Fibroblast of skin of scalp (primary cell): ENCODE measurements at places on chromosomes 11 and 22.
A peak's percentile ranks its signal among the peaks of the same experiment; 100 is the strongest.

DNA sequence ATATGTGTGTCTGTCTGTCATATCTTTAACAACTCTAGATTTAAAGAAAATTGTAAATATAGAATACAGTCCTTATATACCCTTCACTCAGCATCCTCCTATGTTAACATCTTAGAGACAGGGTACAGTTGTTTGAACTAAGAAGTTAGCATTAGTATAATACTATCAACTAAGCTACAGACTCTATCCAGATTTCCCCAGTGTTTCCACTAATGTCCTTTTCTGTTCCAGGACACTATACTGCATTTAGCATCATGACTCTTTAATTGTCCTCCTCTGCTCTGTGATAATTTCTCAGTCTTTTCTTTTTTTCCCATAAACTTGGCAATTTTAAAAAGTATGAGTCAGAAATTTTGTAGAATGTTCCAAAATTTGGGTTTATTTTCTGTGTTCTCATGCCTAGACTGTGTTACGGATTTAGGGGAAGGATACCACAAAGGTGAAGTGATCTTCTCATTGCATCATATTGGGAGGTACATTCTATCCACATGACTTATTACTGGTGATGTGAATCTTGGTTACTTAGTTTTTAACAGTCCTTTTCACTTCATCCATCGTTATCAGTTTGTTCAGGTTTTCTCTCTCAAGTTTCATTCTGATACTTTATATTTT lies 168.4 kb downstream of the SBF2 start:
- no peak for DNase-seq

GRCh38 chr11:107733518-107733917 lies 21.7 kb upstream of the SLN start:
- DNase-seq, result peak; percentile 59

DNA sequence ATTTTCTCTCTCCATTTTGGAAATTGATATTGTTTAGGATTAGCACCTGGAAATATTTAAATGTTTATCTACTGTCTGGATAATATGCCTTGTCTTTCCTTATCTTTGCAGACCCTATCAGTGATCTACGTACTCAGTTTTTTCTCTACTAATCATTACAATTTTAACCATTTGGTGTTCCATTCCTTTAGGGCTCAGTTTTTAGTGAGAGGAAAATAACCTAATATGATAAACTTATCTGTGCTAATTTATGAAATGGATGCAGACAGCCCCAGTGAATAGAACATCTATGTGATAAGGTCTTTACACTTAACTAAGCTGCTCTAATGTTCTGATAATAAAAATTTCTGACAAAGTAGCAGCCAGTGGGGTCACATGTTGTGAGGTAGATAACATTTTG lies 68.5 kb downstream of the SVIP start:
- DNase-seq, result no peak

GRCh38 chr11:70319396-70320076 lies 49.0 kb downstream of the PPFIA1 start:
- no peak for DNase-seq

GRCh38 chr11:57407010-57407920 lies 16.8 kb upstream of the PRG2 start:
- DNase-seq, result no peak

GRCh38 chr11:34986883-34987520 lies 70.6 kb downstream of the PDHX start:
- DNase-seq, result no peak

GRCh38 chr11:69551963-69552362 lies 70.5 kb downstream of the LINC01488 start:
- no peak for DNase-seq

DNA sequence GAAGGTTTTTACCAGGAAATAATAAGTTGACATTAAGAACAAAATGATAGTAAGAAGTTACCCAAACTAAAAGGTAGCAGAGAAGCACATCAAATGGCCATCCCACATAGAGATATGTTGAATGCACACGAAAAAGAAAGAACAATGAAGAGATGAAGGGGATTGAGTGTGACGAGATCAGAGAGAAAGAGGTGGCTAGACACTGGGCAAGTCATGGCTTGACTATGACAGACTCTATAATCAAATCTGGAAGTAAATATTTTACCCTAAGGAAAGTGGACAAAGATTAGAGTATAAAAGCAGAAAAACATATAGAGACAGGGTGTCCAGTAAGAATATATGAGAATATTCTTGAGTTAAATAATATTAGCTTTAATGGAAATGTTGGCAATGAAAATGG lies 31.4 kb downstream of the CASP12 start:
- no peak for DNase-seq

DNA sequence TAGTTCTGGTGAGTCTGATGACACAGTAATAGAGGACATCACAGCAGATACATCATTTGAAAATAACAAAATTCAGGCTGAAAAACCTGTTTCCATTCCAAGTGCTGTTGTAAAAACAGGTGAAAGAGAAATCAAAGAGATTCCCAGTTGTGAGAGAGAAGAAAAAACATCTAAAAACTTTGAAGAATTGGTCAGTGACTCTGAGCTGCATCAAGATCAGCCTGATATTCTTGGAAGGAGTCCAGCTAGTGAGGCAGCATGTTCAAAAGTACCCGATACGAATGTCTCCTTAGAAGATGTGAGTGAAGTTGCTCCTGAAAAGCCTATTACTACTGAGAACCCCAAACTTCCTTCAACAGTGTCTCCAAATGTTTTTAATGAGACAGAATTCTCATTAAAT lies 38.7 kb downstream of the RTN3 start:
- peak; percentile 31 for DNase-seq

- DNase-seq, result no peak
These were observed 1329.0 kb downstream of the LRRC4C start for GRCh38 chr11:40130427-40130826.

- DNase-seq, result no peak
These were observed 60.2 kb upstream of the VPREB1 start for GRCh38 chr22:22184277-22184807.

- DNase-seq, result no peak
These were observed 16.7 kb downstream of the ABTB2 start for GRCh38 chr11:34341096-34341495.

- DNase-seq, result no peak
These were observed 11.7 kb upstream of the IL2RB start for GRCh38 chr22:37161443-37161842.

GRCh38 chr11:96014217-96014616 lies 90.3 kb upstream of the MTMR2 start:
- DNase-seq, result peak; percentile 55

- DNase-seq, result no peak
These were observed 10.0 kb downstream of the CARD10 start for GRCh38 chr22:37509059-37509860.

GRCh38 chr11:64881476-64881875 lies 3.1 kb upstream of the EHD1 start:
- DNase-seq, result no peak

DNA sequence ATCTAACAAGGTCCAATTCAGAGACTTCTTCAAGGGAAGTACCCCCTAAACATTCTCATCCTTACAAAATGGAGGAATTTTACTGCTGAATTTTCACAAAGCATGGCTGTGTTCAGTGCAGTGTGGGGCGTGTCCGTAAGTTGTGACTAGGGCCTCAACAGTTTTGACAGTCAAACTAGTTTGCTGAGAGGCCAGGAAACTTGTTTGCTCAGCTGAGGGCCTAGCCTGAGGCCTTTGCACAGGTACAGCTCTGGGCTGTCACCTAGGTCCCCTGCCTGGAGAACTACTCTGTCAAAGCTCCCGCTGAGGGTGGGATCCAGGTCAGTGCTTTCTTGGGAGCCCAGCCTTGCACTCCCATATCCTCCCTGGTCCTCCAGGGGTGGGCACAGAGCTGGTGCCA lies 27.9 kb downstream of the TCP11L1 start:
- DNase-seq, result no peak

- DNase-seq, result no peak
These were observed 55.4 kb upstream of the B3GNT6 start for GRCh38 chr11:76978818-76979217.

GRCh38 chr11:130606781-130607511 lies 158.5 kb downstream of the ADAMTS15 start:
- DNase-seq, result peak; percentile 79

DNA sequence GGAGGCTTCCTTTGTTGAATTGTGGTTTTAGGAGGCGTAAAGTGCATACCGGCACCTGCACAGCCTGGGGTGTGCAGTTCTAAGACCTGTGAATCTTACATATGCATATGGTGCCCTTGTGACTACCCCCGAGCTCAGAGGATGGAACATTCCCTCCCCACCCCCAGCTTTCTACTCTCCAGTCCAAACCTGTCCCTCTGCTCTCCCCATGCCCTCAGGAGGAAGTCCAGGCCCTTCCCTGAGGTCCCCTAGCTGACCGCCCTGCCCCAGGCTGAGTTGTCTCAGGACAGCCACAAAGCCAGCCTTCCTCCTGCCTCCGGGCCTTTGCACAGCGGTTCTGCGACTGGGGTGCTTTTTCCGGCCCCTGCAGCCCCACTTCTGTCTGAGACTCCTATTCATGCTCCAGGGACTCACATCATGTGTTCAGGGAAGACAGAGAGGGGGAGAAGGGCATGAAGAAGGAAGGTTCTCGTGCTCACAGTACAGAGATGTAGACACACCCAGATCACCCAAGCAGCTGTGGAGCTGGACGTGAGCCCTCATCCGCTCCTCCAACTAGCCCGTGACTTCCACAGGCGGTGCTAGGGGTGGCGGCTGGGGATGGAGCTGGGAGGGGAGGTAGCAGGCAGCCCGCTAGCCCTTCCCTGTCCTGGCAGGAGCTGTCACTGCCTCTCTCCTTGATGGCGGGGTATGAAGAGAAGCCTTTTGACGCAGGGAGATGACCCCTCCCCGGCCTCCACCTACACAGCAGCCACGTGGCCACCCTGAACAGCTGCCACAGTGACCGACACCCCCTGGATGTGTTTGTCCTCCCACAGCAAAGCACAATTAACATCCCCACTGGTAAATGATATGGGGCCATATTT lies 50.8 kb downstream of the FLRT1 start:
- peak; percentile 8 for DNase-seq

DNA sequence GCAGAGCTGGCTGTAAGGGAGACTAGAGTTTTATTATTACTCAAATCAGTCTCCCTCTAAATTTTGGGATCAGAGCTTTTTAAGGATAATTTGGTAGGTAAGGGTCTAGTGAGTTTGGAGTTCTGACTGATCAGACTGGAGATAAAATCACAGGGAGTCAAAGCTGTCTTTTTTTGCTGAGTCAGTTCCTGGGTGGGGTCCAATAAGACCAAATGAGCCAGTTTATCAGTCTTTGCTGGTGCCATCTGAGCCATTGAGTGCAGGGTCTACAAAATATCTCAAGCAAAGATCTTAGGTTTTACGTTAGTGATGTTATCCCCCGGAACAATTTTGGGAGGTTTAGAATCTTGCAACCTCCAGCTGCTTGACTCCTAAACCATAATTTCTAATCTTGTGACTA lies 935.1 kb upstream of the RAG2 start:
- DNase-seq, result no peak
